WTC11 (cell line): ENCODE measurements at places on chromosomes 16 and 17.
A peak's percentile ranks its signal among the peaks of the same experiment; 100 is the strongest.

DNA sequence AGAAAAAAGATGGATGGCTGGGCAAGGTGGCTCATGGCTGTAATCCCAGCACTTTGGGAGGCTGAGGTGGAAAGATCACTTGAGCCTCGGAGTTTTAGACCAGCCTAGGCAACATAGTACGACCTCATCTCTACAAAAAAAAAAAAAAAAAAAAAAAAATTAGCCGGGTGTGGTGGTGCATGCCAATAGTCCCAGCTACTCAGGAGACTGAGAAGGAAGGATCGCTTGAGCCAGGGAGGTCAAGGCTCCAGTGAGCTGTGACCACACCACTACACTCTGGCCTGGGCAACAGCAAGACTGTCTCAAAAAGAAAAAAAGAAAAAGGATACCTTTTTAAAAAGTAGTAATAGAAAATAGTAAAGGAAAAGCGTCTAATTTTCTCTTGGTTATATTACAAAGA lies 20.7 kb downstream of the ZNF652 start:
- H3K4me1 ChIP-seq = peaks cover 19% of the 10 kb centered on the region
- H3K4me3 ChIP-seq = no peak overlapping the region
- no peaks in the 10 kb centered on the region for H3K36me3 ChIP-seq

- H3K27me3 ChIP-seq = no peaks in the 10 kb centered on the region
- peaks cover 43% of the 10 kb centered on the region for H3K4me1 ChIP-seq
These were observed 53.6 kb downstream of the LDHD start for GRCh38 chr16:75062976-75063346.

DNA sequence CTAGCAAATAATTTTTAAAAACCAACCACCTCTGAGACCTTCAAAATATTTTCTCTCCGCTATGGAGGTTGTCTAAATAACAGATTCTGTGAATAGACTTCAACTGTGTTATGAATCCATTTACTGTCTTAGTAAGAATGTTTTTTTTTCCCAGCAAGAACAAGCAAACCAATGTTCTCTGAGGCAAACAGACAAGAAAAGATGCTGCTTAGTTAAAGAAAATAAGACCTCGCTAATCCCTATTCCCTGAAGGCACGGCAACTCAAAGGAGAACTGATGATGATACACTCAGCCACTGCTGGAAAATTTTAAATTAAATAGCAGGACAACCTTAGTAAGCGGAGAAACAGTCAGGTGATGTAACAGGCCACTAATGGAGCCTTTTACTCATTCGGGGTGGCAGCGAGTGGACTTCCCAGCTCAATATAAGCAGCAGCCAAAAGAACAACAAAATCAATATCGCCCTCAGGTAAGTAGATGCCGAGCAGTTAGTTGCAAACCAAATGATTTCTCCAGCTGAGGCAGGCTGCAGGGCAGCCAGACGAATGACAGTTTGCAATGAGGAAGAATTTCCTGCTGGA lies 81.8 kb downstream of the CPPED1 start:
- DNase-seq = no peak
- no peak overlapping the region for H3K4me3 ChIP-seq

- peaks cover 16% of the 10 kb centered on the region for H3K27me3 ChIP-seq
- no peaks in the 10 kb centered on the region; the same call in none of the 2 replicates for H3K4me1 ChIP-seq
- H3K4me3 ChIP-seq = peak overlapping the region; percentile 47
- peak; percentile 92 for DNase-seq
These were observed 6.7 kb downstream of the SPACA3 start for GRCh38 chr17:32998111-32998886.
